Left renal cortex interstitium (tissue), 4 donors: ENCODE measurements at places on chromosomes 4 and X.

DNA sequence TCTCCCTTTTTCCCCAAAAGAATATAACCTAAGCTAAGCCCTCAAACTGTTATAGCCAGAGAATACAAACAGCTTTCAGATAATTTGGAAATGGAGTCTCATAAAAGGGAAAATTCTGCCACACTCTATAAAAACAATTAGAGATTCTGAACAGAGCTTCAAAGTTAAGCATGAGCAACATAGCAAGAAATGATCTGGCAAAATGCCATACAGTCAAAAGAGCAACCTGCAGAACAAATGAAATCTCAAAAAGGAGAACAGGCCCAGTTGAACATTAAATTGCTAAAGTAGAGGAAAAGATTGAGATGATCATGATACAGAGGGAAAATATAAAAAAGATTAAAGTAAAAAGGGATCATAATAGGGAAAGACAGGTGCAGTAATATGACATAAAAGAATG, 250.5 kb downstream of the TLL1 start:
- DNase-seq, result no peak

- DNase-seq, result no peak
Measured at GRCh38 chr4:120801137-120801758, 121.3 kb downstream of the PRDM5 start.

DNA sequence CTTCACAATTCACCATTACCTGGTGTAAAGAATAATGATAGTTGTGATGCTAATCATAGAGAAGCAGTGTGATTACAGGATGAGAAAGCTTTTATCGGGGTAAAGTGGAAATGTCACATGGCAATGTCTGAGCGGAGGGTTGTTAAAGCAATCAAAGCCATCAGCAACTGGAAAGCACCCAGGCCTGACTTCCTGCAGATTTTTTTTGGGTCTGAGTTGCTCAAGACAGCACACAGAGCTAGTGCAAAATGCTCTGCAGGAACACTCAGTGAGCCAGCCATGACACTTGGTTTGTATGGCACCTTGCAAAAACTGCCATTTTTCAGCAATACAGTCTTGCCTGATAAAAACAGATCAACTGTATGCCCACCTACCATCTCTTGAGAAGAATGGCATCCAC, 152.9 kb downstream of the COL4A6 start:
- no peak for DNase-seq

DNA sequence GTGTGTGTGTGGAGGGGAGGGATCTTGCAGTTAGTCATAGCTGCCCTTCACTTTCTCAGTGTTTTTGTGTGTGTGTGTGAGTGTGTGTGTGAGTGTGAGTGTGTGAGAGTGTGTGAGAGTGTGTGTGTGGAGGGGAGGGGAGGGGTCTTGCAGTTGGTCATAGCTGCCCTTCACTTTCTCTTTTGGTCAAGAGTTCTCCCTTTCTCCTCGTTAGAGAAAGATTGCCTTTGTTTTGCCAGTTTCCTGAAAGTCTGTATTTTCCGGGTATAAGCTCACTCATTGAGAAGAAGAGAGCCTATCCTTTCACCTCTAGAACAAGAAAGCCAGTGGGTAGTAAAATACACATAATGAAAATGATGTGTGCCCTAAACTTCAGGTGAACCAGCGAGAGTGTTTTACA, 75.2 kb upstream of the ENPP6 start:
- DNase-seq, result no peak

- no peak for DNase-seq
Measured at GRCh38 chr4:23269566-23269965, 576.8 kb downstream of the GBA3 start.

GRCh38 chrX:31136144-31136611, 64.3 kb upstream of the FTHL17 start:
- no peak for DNase-seq

GRCh38 chr4:88614058-88614457, 21.8 kb downstream of the HERC3 start:
- no peak for DNase-seq

DNA sequence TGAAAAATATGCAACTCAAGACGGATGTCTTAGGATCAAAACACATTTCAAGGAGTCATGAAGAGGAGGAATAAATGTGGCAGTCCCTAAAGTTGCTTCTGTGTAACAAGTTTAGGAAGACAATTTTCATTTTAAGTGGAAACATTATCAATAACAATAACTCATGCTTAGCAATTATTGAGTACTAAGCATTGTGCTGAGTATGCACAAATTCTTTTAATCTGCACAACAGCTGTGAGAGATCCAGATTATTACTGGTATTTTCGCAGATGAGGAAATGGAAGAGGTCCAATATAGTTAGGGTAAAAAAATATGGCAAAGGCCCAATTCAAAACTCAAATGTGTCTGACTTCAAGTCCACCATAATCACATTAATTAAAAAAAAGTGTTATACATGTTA, 2.9 kb upstream of the TEX13B start:
- DNase-seq, result no peak

DNA sequence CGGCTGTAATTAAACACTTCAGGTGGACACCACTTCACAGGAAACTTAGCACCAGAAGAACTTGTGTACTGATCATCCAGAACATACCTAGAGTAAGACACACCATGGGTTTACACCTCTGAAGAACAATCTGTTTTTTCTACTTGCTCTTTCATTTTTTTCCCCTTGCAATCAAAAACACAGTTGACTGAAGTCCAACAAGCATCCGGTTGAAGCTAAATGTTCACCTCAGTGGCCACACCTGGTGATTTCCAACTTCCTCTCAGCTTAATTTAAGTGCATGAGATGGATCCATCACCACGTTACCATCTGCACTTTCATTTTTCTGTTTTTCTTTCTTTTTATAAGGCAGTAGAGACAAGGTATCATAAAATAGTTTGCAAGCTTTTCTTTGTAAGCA, 4.9 kb upstream of the TXK start:
- DNase-seq, result no peak

GRCh38 chrX:10989386-10989785, 121.7 kb upstream of the HCCS start:
- DNase-seq, result no peak

DNA sequence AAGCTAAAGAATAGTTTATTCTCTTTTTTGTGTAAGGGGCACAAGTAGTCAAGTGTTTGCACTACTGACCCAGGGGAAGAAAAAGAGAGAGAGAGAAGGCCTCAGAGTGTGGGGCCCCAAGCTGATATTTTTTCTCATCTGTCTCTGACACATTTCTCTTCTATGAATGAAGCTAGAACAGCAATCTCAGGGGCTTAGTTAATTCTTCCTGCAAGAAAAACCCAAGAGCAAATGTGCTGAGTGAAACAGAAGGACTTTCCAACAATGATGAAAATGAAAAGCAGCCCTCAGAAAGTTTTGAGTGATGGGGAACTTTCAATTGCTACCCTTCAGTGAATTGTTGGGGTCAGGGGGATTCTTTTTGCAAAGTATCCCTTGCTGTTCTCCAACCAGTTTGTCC, 9.2 kb upstream of the MSN start:
- no peak for DNase-seq

- no peak for DNase-seq
Measured at GRCh38 chr4:4394644-4395043, 7.7 kb downstream of the NSG1 start.

GRCh38 chrX:105567082-105567481, 255.3 kb upstream of the NRK start:
- no peak for DNase-seq

GRCh38 chr4:169385376-169385775, 114.6 kb upstream of the SH3RF1 start:
- DNase-seq, result no peak

DNA sequence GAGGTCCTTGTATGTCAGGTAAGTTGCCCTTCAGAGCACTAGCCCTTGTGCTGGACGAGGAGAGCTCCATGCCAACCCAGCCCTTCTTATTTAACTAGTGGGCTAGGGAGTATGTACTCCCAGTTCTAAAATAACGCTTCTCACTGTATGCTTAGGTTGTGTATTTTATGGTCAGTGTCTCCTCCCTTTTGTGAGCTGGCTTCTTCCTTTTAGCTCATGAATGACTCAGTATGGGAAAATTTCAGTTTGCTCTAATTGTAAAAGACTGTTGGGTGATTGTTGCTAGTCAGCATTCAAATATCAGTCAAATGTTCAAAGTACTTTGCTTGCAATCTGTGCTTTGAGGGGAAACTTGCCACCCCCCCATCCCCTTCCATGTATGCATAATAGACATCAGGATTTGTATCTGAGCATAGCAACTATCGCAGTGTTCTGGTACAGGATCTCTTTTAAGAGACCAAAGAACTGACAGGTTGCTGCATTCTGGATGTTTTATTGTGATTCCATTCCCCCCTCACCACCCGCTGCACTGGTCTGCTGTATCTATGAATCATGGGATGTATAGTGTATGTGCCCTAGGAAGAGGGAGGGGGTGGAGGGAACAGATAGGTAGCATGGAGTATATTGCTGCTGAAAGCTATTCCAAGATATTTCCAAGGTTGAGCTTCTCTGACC, 34.7 kb downstream of the DLG3 start:
- no peak for DNase-seq

DNA sequence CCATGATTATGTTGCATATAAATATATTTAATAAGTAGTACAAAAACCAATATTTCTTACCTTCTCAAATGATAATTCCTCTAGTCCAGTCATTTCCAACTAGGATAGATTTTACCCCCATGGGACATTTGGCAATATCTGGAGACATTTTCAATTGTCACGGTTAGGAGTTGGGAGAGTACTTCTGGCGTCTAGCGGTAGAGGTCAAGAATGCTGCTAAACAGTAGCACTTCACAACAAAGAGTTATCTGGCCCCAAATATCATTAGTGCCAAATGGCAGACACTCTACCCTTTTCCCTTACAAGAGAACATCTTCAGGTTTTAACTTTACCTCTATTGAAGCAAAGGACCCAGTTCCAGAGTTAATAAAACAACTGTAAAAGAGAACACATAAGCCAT, 168.1 kb downstream of the FAT4 start:
- DNase-seq, result no peak

- no peak for DNase-seq
Measured at GRCh38 chr4:1194010-1194900, 21.9 kb upstream of the SPON2 start.

DNA sequence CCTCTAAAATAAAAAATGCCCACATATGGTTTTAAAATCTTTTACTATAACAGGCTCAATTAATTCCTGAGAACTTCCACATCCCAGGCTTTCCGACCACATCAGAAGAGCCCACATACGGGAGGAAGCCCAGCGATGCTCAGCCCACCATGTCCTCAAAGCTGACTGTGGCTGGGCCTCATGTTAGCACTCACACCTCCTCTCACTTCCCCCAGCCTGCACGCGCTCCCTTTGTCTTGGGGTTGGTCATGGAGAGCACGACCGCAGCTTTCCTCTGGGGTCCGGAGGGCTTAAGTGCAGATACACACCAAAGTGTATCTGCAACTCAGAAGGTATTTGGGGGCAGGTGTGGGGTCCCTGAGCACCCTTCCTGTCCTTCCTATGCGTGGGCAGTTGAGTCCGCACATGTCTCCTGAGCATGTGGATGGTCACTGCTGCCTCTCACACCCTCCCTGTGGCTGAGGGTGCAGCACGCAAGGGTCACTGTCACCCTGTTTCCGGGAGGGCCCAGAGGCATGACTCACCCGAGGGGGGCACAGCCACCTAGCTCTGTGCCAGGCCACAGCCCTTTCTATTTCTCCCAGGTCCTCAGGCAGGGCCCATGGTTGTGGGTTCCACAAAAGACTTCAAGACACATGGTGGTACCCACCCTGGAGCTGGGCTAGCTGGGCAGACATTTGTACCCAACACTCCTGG, 21.2 kb downstream of the WDR1 start:
- no peak for DNase-seq

- DNase-seq, result no peak
Measured at GRCh38 chrX:109880629-109881028, 122.3 kb upstream of the TMEM164 start.

- no peak for DNase-seq
Measured at GRCh38 chr4:170978990-170979389, 834.2 kb upstream of the GALNTL6 start.

- no peak for DNase-seq
Measured at GRCh38 chrX:13373431-13374187, 53.8 kb upstream of the ATXN3L start.

DNA sequence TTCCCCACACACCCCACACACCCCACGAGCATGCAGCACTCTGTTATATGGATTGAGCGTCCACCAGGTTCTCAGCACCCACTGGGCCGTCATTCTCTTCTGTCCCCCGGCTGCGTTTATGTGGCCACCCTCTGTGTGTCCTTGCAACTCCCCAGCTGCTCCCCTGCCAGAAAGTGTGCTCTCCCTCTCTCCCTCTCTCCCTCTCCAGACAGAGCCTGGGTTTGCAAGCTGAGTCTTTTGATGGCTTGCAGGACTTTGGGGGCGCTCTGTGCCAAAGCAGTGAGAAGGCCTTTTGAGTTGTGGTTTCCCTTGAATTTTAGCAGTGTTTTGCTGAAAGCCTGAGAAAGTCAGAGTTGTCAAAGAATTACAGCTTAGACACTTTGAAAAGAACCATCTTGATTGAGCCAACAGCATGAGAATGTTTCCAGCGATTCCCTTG, 173.5 kb downstream of the DCLK2 start:
- DNase-seq, result no peak

- DNase-seq, result no peak
Measured at GRCh38 chr4:37828843-37829242, 2.4 kb downstream of the PGM2 start.

GRCh38 chrX:45872480-45872879, 671.8 kb upstream of the DIPK2B start:
- DNase-seq, result no peak

DNA sequence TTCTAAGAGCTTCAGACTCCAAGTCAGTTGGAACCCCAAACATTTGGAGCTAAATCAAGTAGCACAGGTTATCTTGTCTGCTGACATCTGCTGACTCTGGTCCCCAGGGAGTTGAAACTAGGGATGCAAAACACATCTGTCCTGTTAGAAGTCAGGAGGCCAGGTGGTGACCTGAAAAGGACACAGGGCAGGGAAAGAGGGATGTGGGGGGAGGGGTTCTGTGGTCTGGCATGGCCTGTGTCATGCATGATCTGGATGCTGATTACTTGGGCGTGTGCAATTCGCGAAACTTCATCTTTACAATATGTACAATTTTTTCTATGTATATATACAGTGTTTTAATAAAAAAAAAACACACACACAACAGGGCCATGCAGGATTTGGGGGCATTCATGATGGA, 55.3 kb downstream of the FHDC1 start:
- no peak for DNase-seq

DNA sequence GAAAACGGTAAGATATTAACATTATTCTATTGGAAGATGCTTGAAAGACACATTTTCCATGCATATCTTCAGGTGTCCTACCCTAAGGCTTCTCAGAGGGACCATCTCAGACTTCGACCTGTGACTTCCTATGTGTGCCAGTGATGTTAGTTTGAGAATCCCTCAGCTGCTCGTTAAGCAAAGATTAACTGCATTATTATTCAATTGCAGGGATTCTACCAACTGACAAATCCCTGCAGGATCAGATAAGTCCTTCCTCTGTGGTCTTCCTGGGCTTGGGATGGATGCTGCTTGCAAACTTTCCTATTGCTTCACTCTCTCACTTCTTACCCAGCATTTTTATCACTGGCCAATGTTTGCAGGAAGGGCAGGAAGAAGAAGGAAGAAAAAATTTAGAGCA, 83.0 kb upstream of the PPARGC1A start:
- DNase-seq, result no peak
